ENCODE measurements at places on chromosomes 4 and X.

GRCh38 chr4:23369331-23369730 is 520.5 kb downstream of the PPARGC1A start:
- no peak for DNase-seq

DNA sequence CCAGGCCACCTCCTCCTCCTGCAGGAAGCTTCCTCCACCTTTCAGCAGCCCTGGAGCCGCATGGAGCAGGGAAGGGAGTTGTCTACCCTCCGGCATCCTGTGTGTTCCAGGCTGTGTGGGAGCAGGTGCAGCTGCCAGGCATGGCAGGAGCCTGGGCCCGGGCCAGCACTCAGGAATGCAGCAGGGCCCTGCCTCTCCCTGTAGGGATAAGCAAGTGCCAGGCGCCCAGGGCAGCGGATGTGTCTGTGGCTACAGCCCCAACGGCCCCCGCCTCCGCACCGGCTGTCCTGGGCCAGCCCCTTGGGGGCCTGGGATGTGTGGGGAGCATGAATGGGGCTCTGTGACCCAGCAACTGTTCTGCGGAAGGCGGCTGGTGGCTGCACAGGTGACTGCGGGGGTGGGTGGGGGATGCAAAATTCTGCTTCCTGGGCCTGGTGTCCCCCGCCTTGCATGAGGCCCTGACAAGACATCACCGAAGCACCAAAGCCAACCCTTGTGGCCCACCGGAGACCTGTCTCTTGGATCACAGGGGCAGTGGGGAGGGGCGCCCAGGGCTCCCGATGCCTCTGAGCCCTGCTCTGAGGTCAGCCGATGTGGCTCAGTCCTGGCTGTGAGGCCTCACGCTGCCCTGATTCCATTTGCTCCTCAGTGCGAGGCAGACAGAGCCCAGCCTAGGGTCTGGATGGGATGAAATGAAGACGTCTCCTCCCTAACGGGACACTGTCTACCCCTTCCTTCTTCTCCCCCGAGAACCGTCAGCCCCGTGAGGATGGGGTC is 1.4 kb upstream of the DOK7 start:
- peak; percentile 32 for DNase-seq

- DNase-seq: no peak
Measured at GRCh38 chr4:91031761-91032160, 904.6 kb downstream of the CCSER1 start.

DNA sequence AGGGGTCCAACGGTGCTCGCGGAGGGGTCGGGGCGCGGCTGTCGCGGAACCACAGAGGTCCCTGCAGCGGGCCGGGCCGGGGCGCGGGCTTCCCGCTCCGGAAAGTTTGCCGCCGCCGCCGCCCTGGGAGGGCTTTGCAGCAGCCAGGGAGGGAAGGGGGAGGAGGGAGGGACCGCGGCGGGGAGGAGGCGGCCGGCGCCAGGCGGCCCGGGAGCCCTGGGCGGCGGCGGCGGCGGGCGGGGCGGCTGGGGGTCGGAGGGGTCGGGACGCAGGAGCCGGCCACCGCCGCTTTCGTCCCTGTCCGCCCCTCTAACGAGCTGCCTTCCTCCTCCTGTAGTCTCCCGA is 375 bp downstream of the FGFR3 start:
- DNase-seq: no peak

- DNase-seq: no peak
Measured at GRCh38 chrX:78527818-78528217, 131.3 kb downstream of the RTL3 start.

- no peak for DNase-seq
Measured at GRCh38 chr4:158778156-158778711, 9.4 kb downstream of the FNIP2 start.

DNA sequence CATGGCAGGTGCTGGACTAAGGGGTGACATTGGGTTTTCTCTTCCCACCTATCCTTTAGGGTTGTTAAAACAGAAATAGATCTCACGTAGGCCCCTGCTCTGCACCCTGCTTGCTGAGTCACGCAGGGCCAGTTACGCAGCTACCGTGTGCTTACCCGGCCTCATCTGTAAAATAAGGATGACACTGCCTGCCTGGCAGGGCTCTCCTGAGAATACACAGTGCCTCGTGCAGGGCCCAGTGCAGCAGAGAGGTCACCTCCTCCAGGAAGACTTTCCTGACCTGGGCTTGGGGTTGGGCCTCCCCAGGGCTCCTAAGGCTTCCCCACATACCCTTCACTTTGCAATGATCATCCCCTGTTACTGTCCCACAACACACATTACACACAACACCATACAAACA is 33.6 kb upstream of the JAKMIP1 start:
- DNase-seq: no peak

DNA sequence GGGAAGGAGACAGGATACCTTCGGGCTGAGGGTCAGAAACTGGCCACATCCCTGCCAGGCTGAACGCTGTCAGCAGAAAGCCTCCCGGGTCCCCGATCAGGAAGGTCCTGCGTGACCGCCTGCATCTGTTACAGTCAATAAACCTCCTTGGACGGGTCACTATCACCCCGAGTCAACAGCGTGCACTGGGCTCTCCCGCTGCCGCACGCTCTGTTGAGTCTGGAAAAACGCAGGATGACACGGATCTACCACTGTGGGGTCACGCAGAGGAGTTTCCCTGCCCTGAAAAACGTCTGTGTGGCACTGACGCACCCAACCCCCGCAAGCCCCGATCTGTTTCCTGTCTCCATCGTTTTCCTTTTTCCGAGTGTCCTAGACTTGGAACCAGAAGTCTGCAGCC is 12.1 kb downstream of the PPP2R3B start:
- DNase-seq: no peak

- no peak for DNase-seq
Measured at GRCh38 chr4:86508436-86508835, 85.7 kb upstream of the PTPN13 start.

DNA sequence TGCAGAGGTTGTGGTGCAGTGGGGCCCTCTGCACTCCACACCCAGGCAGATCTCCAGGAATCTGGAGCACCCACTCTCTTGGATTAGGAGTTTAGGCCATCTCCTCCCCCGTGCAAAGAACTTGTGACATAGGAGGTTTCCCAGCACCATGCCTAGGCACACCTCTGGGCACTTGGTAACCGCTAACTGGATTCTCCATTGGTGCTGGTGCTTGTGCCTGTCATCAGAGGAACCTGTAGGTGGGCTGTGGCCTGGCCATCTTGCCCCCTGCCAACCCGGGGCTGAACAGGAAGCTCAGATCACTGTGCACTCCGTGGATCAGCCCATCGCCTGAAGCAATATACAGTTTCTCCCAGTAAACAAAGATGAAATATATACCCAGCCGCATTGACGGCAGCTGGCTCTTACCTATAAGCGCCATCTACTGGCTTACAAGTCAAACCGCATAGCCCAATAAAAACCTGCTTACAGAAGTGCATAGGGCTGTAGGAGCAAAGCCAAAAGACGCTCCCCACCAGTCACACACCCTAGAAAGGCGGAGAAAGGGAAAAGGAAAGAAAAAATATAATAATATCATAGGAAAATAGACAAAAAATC is 19.1 kb upstream of the TEX13B start:
- peak; percentile 40 for DNase-seq

- DNase-seq: no peak
Measured at GRCh38 chrX:71118985-71119535, 664 bp downstream of the MED12 start.

DNA sequence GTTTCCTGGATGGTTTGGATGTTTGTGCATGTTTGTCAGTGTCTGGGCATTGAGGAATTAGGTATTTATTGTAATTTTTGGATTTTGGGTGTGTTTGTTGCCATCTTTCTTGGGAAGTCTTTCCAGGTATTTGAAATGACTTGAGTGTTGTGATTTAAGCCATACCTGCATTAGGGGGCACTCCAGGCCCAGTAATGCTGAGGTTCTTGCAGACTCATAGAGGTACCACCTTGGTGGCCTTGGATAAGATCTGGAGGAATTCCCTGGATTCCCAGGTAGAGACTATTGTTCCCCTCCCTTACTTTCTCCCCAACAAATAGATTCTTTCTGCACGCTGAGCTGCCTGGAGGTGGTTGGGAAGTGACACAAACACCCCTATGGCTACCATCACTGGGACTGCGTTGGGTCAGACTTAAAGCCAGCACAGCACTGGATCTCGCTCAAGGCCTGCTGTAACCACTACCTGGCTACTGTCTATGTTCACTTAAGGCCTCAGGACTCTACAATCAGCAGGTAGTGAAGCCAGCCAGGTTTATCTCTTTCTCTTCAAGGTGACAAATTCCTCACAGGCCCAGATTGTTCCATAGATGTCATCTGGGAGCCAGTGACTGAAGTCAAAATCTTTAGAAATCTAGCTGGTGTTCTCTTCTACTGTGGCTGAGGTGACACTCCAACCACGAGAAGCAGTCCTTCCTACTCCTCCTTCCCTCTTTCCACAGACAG is 643.6 kb downstream of the PDHA2 start:
- no peak for DNase-seq

GRCh38 chr4:71293705-71294104 is 45.1 kb upstream of the SLC4A4 start:
- DNase-seq: no peak

DNA sequence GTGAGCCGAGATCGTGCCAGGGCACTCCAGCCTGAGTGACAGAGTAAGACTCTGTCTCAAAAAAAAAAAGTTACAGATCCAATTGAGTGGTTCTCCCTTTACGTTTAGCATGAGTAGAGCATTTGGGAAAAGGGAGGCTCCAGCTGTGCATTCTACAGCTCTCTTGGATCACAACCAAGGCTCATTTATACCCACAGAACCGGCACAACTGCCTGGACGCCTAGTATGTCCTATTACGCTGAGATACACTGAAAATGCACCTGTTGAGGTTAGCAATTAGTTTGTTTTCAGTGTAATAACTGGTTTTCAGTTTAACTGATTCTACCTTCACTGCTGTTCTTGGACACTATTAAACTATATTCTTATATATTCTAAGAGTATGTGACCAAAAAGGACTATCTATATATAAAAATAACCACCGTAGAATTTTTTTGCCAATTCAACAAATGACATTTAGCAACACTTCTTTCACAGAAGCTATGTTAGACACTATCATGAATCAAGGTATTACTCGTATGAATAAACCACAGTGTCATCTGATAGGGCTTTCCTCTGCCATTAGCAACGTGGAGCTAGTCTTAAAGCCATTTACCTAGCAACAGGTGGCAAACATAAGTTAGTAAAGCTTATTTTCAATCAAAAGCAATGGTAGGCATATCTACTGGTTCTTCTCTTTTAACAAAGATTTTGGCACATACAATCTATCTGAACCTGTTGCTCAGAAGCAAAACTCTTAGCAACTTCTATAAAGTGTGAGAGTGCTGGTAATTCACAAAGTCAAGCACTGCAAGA is 3.6 kb downstream of the OTUD4 start:
- DNase-seq: peak; percentile 37

GRCh38 chr4:26272654-26273615 is 47.9 kb upstream of the RBPJ start:
- DNase-seq: no peak

DNA sequence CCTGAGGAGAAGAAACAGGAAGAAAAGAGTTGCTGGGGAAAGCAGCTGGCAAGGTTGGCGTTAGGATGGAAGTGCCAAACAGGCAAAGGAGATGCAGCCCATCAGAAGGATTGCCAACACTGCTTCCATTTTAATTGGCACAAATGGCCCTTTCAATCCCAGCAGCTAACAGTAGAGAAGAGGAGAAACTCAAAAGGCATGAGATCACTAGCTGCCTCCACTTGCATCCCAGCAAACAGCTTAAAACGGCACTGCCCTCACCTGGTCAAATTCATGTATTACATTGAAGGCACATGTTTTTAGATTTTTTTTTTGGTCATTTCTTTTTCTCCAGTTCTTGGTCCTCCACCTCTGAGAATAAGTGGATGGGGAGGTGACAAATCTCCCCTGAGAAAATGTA is 14.9 kb upstream of the LOC101059915 start:
- DNase-seq: peak; percentile 11

DNA sequence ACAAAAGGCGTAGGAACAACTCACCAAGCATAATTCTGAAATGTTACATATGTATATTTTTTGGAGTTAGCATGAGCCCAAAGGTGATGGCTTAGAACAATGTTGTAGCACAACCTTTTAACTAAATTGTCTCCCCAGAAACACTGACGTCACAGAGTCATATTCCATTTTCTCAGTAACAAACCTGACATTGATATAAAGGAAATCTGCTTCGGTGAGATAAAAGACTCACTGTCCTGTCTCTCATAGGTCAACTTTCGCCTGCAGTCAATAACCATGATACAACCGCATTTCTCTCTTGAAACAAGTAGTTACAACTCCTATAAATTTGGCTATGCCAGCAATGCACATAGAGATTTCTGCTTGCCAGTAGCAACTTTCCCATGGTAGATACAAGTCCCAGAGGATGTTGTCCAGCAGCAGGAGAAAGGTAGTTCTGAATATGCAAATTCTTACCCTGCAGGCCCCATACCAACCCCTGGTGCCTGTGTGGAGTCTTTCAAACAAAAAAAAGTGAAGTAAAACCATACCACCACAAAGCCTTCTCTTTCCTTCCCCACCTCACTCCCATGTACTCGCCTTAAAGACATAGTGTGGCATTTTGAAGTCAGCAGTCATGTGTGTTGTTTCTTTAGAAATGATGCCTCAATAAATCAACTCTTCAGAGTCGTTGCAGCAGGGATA is 47.9 kb downstream of the MTM1 start:
- no peak for DNase-seq

DNA sequence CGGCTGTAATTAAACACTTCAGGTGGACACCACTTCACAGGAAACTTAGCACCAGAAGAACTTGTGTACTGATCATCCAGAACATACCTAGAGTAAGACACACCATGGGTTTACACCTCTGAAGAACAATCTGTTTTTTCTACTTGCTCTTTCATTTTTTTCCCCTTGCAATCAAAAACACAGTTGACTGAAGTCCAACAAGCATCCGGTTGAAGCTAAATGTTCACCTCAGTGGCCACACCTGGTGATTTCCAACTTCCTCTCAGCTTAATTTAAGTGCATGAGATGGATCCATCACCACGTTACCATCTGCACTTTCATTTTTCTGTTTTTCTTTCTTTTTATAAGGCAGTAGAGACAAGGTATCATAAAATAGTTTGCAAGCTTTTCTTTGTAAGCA is 4.9 kb upstream of the TXK start:
- DNase-seq: no peak

DNA sequence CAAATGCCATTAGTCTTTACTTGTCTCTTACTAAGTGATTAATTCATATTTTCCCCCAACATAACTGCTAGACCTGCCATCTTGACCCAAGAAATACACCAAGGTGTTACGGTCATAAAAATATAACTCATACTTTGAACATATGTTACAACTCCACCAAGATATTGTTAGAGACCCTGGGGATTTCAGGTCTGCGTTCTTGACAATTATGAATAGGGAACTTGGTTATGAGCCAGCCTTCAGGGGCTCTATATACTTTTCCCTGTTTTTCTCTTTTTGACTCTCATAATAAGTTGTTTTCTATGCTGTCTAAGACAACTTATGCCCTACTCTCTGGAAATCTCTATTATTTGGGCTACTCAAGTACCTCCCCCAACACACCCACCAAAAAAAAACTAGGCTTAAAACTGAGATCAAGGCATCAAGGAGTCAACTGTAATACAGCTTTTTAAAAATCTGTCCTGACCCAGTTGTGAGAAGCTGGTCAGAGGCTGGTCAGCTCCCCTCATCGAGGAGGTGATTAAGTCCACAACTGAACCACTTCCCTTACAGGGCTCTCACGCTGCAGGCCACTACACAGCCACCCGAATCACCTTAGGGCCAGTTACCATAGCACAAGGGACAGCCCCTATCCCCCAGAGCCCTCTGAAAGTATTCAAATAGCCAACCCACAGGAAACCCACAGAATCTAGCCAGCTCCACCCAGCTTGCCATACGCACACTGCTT is 10.5 kb upstream of the TLR3 start:
- DNase-seq: no peak

GRCh38 chrX:125203737-125204578 is 115.7 kb upstream of the TEX13C start:
- peak; percentile 35 for DNase-seq

Measured in NCI-H2029 treated with DMSO at 0.1 percent for 48 hours (cell line).